ENCODE measurements at places on chromosomes 6 and 20.

- DNase-seq = no peak
These were observed 10.6 kb downstream of the RBM24 start for GRCh38 chr6:17291778-17292177.

- DNase-seq = no peak
These were observed 164.4 kb upstream of the TAB2 start for GRCh38 chr6:149153100-149153499.

DNA sequence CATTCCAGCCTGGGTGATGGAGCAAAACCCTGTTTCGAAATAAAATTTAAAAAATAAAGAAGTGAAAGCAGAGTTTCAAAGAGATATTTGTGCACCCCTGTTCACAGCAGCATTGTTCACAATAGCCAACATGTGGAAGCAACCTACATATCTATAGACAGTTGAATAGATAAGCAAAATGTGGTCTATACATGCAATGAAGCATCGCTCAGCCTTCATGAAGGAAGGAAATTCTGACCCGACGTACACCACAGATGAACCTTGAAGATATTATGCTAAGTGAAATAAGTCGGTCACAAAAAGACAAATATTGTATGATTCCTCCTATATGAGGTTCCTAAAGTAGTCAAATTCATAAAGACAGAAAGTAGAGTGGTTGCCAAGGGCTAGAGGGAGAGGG, 6.5 kb upstream of the NCOA6 start:
- DNase-seq = no peak

DNA sequence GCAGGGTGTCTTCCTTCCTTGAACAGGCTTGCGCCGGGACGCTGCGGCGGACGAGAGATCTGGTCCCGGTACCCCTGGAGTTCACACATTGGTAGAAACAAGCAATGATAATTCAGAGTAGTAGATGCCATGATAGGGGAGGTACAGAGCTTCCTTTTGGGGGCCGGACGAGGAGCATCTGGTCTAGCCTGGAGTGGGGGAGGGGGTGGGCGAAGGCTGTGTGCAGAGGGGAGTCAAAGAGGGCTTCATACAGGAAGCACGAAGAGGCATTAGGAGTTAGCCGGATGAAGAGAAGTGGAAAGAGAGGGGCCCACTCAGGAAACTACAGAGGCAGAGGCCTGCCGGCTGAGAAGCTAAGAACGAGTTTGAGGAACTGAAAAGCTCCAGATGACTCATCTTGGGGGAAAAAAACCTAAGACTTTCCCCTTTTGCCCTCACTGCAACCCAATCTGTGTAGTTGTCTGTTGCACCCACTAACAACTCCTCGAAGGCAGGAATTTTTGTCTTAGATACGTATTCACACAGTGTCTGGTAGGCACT, 611 bp downstream of the CNPY3 start:
- DNase-seq = peak; percentile 71

GRCh38 chr6:4441981-4442434, 306.6 kb upstream of the ECI2 start:
- DNase-seq = peak; percentile 67

GRCh38 chr6:42010185-42010891, 40.0 kb upstream of the TAF8 start:
- no peak for DNase-seq

- DNase-seq = no peak
These were observed 15.9 kb upstream of the WFDC11 start for GRCh38 chr20:45685896-45686295.

DNA sequence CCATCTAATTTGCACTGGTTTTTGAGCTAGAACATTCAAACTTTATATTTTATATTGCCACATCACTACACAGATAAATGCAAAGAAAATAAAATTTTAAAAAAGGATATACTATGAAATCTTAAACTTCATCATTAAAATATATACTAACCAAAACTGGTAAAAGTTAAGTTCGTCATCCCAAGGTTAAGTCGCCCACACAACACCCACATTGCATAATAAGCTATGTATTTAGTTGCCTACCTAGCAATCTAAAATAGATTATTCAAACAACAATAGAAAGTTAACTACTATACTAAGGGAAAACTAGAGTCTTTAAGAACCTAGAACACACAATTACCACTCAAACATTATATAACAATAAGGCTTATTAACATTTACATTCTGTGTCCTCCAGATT, 24.5 kb downstream of the PDE10A start:
- no peak for DNase-seq

DNA sequence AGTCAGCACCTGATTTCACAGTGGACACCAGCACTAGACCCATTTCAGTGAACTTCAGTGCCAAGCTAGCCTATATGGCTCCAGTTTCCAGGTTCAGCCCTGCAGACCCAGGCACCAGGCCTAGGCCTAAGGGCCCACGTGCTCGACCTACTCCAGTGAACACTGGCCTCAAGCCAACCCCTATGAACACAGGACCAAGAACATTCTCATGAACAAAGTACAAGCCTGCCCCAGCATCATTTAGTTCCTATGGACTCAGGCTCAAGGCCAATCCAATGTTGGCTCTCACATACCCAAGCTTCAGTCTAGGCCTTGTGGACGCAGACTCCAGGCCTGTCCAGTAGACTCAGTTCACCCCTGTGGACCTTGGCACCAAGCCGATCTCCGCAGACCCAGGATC, 385.5 kb downstream of the DHX35 start:
- DNase-seq = no peak

DNA sequence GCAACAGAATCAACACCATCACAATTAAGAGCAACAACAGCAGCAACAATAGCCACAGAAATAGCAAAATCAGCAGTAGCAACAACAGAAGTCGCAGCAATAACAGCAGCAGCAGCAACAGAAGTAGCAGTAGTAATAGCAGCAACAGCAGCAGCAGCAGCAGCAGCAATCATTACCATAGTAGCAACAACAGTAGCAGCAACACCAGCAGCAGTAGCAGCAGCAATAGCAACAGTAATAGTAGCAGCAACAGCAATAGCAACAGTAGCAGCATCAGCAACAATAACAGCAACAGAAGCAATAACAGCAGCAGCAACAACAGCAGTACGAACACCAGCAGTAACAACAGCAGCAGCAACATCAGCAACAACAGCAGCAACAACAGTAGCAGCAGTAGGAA, 39.8 kb downstream of the SLC22A2 start:
- no peak for DNase-seq

- no peak for DNase-seq
These were observed 22.4 kb upstream of the RALY start for GRCh38 chr20:33971147-33971975.

- DNase-seq = no peak
These were observed 433.3 kb downstream of the CDC5L start for GRCh38 chr6:44820759-44821158.

Data from fibroblast of the aortic adventitia (primary cell).